Caudate nucleus (tissue), 63 donors: ENCODE measurements at places on chromosomes 16 and 17.

- DNase-seq: no peak
Measured at GRCh38 chr17:79029327-79030009, 5.5 kb downstream of the C1QTNF1 start.

GRCh38 chr16:13098536-13098935 lies 197.1 kb downstream of the SHISA9 start:
- no peak for DNase-seq

DNA sequence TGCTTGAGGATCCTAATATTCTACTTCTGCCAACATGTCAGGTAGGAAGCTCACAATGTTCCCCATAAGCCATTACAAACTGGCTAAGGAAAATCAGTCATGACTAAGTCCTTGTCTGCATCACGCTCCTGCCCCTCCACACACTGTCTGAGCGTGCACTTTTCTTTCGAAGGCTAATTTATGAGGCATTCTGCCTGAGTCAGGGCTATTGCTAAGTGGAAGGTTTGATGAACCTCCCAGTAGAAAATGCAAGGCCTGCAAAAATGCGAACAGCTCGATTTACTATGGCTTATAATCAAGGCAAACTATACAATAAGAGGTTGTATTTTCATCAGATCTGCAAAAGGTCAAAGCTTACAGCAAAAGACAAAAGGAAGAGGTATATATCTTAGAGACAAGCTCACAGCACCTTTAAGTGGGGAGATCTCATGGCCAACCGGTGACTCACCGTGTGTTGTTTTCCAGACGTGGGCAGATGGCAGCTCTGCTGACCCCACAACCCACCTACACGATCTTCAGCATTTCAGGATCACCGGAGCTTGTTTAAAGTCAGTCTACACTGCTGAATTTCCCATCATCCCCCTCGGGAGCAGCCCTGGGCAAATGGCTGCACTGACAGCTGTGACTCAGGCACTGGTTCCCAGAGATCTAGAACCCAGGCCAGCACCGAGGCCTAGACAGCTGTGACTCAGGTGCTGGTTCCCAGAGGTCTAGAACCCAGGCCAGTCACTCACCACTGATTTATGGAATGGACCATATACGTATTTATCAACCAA lies 26.1 kb downstream of the MEAK7 start:
- DNase-seq: no peak

GRCh38 chr16:51710905-51711563 lies 560.0 kb upstream of the SALL1 start:
- no peak for DNase-seq

DNA sequence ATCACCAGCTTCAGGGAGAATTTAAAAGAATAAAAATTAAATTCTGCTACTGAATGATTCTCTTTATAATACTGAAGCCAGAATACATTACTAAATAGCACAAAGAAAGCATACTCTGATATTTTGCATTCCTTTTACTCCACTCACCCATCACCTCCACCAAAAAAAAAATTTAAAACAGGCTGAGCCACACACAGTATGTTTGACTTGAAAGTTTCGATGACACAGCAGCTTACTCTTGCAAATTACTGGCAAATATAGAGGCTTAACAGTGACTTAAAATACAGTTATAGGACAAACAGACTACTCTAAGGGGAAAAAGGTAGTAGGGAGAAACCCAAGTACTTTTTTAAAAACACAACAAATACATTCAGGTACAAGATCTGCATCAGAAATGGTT lies 39.2 kb downstream of the GPATCH8 start:
- DNase-seq: no peak

- no peak for DNase-seq
Measured at GRCh38 chr16:25066426-25066746, 45.2 kb upstream of the LCMT1 start.

GRCh38 chr17:48631693-48632578 lies 5.8 kb upstream of the HOXB9 start:
- no peak for DNase-seq

DNA sequence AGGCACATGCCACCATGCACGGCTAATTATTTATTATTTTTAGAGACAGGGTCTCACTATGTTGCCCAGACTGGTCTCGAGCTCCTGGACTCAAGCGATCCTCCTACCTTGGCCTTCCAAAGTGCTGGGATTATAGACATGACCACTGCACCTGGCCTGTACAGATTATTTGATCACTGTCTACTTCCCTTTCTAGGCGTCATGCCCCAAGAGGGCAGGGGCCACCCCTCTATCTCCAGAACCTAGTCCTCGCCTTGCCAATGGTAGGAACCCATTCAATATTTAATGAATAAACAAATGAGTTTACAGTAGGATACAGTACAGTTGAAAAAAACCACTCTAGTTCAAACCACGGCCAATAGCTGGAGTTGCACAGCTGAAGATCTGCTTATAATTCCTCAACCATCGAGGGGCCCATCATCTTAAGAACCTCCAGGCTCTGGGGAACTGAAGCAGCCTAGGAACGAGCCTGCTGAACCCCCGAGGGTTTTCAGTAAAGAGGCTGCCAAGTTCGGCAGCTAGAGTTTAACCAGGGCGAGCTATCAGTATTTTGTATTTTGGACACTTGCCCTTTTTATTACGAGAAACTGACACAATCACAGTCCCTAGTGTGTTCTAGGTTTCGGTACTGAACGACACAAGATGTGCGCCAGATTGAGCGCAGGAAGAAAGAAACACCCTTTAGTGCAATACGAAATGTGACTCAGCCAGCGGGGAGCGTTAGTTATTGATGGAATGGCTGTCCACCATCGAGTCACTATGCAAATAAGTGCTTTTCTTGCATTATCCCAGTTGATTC lies 14.6 kb downstream of the ADCY9 start:
- DNase-seq: no peak

DNA sequence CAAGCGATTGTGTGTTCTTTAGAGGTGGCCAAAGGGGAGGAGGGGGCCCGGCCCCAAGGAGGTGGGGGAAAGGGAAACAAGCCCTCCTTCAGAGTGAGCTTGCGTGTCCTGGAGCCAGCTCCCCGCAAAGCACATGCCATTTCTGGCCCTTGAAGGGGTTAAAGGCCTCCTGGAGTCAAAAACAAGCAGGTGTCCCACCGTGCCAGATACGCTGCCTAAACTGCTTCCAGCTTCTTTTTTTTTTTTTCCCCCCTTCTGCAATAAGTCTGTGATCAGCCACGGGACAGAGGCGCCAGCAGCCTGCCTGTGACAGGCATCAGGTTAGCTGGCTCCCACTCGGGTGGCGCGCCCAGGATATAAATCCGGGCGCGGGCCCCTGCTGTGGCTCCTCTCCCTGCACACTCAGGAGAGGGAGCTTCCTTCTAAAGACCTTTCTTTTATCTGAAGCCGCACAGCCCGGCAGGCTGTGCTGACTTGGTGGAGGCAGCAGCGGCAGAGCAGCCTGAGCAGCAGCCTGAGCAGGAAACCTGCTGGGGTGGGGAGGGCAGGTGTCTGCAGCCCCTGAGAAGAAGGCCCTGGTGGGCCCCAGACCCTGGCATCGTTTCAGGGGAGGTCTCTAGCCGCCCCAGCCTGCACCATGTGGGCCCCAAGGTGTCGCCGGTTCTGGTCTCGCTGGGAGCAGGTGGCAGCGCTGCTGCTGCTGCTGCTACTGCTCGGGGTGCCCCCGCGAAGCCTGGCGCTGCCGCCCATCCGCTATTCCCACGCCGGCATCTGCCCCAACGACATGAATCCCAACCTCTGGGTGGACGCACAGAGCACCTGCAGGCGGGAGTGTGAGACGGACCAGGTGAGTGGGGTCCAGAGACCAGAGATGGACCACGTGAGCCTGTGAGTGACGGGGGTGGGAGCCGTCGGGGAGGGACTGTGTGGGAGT lies at the start of gene WFIKKN2:
WFIKKN2 (plus strand) TSS at position 286 of the 934 bp plus-strand sequence; CDS start at position 638, 352 bp downstream.
- no peak for DNase-seq

DNA sequence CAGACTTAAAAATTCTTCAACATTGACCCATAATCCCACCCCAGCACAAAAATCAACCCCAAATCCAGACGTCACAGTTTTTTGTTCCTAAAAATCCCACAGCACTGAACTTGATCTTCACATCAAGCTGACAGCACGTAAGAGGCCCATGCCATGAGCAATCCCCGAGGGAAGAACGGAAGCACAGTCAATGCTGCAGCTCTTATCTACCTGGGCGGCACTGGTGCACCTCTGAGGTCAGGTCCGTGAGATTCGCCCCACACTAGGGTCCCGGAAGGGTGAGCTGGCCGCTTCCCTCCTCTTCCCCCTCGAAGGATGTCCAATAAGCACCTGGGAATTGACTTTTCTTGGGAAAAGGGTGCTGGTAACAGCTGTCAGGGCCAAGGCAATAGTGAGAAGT lies 11.3 kb upstream of the ITGAE start:
- DNase-seq: no peak

- DNase-seq: no peak
Measured at GRCh38 chr16:87638736-87639135, 36.4 kb downstream of the JPH3 start.

GRCh38 chr16:53915452-53916160 lies 211.7 kb downstream of the FTO start:
- DNase-seq: no peak
